Fibroblast of skin of back (primary cell): ENCODE measurements at places on chromosomes 3 and 15.

DNA sequence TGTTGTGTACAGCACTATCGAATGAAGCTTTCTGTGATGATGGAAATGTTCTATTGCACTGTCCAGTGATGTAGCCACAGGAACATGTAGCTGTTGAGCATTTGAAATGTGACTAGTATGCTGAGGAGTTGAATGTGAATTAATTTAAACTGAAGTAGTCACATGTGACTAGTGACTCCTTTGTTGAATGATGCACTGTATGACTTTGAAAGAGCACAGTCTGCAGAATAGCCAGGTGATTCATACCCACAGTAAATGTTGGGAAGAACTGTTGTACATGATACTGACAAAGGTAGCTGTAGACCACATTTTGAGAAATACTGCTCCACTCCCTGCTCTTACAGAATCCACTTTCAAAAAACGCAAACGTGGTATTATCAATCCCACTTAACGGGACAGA lies 34.0 kb upstream of the ACTL6A start:
- no peak for DNase-seq

GRCh38 chr3:66271231-66271630 lies 50.4 kb downstream of the SLC25A26 start:
- no peak for DNase-seq

DNA sequence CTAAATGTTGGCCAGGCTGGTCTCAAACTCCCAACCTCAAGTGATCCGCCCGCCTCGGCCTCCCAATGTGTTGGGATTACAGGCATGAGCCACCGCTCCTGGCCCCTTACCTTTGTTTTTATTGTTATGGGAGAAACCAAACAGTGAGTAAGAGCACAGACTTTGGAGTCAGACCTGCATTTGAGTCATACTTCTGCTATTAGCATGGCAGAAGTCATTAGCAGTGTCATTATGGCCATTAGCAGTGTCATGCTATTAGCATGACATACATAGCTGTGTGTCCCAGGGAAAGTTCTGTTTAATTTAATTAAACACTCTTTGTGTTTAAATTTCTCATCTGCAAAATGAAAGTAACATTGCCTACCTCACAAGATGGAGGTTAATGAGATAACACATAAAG lies 54.8 kb downstream of the SQOR start:
- no peak for DNase-seq

DNA sequence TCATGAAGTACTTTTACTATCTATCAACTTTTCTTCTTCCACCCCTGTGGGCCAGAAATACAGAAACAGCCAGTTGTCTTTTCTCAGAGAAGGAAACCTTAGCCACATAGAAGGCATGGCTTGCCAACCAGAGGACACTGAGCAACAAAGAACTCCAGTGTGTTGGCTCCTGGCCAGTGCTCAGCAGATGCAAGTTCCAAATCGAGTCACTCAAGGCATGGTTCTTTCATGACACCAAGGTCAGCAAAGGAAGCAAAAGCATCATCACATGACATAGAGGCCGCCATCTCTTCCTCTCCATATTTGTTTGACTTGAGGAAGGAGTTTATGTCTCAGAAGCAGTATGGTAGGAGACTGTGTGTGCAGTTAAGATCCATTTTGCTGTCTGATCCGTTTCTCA lies 92.2 kb downstream of the MYLK start:
- DNase-seq = peak; percentile 33

- DNase-seq = peak; percentile 18
Observed at GRCh38 chr3:377158-377561, 180.6 kb downstream of the CHL1 start.

DNA sequence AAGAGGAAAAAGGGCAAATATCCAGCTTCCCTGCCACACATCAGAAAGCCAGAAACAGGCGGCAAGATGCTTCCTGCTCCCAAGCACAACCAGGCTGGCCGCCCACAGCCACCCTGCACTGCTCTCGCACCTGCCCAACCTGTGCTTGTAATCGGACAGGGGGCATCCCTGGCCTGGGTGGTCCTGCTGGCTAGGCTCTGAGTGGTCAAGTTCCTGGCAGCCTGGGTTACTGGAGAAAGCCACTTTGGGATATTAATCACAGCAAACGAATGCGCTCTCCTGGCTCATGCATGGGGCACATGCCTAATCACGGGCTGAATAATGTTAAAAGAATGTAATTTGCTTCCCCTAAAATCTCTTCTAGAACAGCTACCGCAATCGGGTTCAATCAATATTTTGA lies 442.4 kb downstream of the MCTP2 start:
- no peak for DNase-seq

GRCh38 chr15:40904552-40905201 lies 10.4 kb downstream of the VPS18 start:
- no peak for DNase-seq

- no peak for DNase-seq
Observed at GRCh38 chr3:102112704-102113230, 263.5 kb downstream of the NFKBIZ start.

DNA sequence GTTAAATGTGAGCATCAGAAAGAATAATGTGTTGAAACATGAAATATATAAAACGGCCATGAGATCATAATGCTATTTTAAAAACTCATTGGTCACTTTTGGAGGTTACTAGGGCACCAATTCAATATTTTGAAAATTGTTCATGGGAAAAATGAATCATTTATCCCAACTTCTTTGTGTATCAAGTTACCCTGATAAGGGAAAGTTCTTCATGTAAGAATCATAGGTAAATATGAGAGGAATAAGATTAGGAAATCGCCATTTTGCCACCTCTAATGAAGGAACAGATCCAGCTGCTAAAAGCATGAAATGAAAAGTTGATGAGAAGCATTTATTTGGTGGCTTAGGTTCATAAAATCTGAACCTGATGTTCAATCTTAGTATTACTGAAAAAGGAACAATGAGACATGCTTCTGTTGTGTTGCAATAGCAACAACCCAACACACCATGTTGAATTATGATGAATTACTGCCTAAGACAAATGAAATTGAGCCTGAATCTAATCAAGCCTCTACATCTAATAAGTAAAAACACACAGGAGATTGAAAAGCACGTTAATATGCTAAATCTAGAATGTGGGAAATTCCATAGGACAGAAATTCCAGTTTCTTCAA lies 32.5 kb downstream of the ABHD5 start:
- DNase-seq = peak; percentile 57

- DNase-seq = no peak
Observed at GRCh38 chr15:80561500-80561899, 133.6 kb upstream of the ABHD17C start.

GRCh38 chr3:759106-759505 lies 333.7 kb upstream of the CNTN6 start:
- no peak for DNase-seq

DNA sequence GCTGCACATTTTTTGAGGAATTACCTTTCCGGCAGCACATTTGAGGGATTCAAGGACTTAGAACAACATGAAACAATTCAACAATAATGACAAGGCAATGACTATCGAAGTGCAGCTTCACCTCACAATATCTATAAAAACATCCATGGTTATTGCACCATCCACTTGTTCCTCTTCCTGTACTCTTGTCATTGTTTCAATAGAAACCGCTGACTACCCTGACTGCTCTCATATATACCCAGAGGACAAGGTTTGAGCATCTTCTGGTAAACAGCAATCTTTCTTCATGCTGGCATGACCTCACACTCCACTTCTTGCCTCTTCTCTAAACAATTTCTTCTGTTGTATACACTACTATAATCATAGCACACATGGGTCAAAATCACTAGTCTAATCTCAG lies 864.9 kb downstream of the FHIT start:
- no peak for DNase-seq

DNA sequence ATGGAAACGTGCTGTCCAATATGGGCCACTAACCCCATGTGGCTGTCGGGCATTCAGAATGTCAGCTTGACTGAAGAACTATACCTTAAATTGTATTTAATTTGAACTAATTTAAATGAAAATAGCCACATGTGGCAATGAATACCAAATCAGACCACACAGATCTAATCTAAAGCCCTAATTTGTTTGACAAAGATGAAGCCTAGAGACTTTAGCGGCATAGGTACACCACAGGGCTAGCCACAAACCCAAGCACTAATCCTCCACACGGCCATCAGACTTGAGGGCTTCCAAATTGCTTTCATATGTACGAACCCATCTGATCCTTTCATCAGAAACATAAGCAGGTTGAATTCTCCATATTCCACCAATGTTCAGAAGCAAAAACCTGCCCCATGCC lies 81.4 kb downstream of the SHQ1 start:
- DNase-seq = no peak

DNA sequence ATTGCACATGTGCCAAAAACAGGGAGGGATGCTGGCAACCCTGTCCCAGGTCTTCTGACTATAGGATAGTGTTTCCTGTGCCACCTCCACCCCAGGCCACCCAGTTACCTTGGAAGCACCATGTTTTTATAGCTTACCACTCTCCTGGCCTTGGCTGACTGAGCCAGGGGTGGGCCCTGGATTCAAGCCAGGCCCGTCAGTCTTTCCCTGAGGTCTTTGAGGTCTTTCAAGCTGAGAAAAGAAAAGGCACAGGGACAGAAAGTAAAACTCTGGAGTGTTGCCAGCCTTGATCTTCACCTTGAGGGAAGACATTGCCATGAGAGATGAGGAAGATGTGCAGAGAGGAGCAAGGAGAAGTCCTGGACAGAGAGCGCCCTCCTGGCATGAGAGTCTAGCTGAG lies 46.3 kb downstream of the SYNM start:
- no peak for DNase-seq

DNA sequence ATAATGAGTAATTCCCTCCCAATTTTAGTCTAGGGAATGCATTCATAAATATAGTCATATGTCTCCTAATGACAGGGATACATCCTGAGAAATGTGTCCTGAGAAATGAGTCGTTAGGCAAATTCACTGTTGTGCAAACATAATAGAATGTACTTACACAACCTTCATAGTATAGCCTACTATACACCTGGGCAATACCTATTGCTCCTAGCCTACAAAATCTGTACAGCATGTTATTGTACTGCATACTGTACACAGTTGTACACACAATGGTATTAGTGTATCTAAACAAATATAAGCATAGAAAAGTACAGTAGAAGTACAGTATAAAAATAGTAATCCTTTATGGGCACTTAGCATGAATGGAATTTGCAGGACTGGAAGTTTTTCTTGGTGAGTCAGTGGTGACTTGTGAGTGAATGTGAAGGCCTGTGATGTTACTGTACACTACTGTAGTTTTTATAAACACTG lies 6.6 kb downstream of the DTWD1 start:
- DNase-seq = peak; percentile 97

GRCh38 chr3:69871251-69871650 lies 128.3 kb upstream of the SAMMSON start:
- DNase-seq = no peak

GRCh38 chr3:35950021-35950420 lies 310.7 kb downstream of the ARPP21 start:
- DNase-seq = no peak

DNA sequence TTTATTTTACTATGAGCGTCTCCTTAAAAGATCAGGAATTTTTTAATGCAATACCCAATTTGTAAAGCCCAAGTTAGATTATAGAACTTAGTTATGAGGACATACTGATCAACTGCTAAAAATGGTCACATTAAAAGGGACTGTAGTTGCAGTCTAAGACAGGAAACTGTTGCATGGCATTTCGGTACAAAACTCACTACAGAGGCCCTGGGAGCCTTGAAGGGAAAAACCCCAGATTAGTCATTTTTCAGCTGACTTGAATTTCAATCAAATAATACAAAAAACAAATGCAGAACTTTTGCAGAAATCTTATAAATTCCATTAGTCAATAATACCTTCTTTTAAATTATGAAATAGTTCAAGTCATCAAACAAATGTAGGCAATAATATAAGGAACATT lies 6.9 kb upstream of the PTX3 start:
- peak; percentile 56 for DNase-seq

DNA sequence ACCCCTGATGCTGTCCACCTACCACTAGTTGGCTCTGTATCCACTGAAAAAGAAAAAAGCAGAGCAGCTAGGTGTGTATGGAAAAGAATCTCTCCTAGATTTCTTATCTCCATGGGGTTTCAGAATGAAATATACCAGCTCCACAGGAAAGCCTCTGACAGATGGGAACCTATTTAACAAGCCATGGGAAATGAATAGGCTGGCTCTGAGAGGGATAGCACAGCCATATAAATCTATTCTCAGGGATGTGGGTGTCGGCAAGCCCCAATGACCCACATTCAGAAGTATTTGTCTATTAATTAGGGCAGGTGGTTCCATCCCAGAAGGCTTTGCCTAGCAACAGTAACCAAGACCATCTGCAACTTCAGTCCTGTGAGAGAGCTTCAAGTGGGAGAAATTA lies 694.1 kb downstream of the AGBL1 start:
- DNase-seq = no peak

DNA sequence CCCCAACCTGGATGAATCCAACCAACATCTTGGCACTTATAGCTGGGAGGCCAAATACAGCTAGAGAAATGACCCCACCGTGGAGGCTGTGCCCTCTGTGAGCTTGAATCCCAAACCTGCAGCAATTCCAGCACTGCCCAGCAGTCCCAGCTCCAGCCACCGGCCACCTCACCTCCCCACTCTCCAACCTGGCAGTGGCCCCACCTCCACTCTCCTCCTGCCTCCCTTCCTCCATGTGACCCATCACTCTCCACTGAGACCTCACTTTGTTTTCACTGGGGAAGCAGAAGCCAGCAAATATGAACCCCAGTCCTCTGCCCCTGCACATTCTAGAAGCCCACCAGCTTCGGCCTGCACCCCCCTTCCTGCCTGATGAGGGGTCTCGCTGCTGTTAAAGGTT lies 79.7 kb upstream of the LINGO1 start:
- no peak for DNase-seq

- peak; percentile 51 for DNase-seq
Observed at GRCh38 chr15:52233405-52233804, 42.2 kb upstream of the GNB5 start.

- DNase-seq = no peak
Observed at GRCh38 chr3:15520804-15521572, 518 bp downstream of the COLQ start.

DNA sequence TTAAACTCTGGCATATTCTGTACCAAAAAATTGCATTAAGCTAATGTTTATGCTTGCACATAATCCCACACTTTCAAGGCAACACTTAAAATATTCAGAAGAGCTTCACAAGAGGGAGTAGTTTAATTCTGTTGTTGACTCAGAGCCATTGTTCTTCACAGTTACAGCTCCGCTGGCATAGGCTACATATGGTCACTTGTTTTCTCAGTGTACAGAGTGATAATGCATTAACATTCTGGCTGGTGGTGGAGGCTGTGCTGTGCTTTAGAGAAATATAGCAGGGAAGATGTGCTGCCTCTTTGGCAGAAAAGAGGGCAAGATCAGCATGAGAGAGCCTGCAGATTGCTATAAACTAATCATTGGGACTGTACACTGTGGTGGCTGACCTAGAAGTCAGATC lies 13.3 kb downstream of the NLGN1 start:
- no peak for DNase-seq

GRCh38 chr3:121976727-121977126 lies 45.3 kb downstream of the ILDR1 start:
- no peak for DNase-seq

DNA sequence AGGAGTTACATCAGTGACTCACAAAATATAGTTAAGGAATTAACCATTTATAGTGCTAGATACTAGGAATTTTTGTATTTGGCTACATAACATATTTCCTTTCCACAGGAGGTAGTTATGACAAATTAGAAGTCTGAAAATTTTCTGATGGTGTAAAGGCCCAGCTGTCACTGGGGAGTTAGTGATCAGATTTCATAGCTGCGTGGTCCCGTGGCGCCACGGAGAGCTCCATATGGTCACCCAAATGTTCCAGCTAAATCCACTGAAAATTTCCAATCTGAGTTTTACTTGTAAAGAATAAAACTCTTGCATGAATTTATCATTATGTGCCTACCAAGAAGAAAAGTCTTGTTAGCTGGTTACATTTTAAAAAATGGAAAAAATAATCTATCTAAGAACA lies 368.9 kb upstream of the PLSCR5 start:
- no peak for DNase-seq
